ENCODE measurements at places on chromosomes 7 and 10. TPM values are rescaled to one million over a fixed set of nuclear protein-coding genes. Genes with fewer than 3 reads are reported as not detected.

- no peak for DNase-seq
These were observed 139.6 kb downstream of the CDH23 start for GRCh38 chr10:71536332-71536731.

The USP54 gene
- polyA plus RNA-seq = 8.6 TPM

The AGAP9 gene
- 3.6 TPM for polyA plus RNA-seq

GRCh38 chr7:20696002-20696605 lies 80.6 kb downstream of the ABCB5 start:
- DNase-seq = no peak

DNA sequence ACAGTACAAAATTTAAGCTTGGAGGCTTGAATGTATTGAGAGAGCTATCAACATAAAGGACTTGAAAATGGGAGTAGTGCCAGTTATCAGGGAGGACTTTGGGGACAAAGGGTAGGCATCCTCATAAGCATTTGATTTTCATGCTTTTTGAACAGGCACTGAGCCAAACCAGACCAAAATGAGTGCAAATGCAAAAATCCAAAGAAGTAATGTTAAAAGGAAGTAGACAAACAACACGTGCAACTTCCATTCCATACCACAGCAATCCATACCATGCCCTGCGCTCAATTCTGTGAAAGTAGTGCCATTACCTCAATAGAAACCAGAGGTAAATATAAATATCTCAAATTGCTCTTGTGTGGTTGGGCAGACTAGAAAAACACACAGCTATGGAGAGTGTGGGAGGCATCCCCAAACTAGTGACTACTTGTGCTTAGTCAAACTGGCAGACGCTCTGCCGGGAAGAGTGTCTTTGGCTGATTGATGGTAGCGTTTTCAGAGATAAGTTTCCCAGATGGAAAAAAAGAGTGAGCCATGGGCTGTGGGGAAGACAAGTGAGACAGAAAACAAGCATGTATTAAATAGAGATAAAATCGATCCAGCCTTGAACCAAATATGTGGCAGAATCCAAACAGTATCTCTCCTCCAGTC lies 161.5 kb downstream of the CREB5 start:
- no peak for DNase-seq

The HOXA9 gene
- polyA plus RNA-seq = 0.78 TPM

DNA sequence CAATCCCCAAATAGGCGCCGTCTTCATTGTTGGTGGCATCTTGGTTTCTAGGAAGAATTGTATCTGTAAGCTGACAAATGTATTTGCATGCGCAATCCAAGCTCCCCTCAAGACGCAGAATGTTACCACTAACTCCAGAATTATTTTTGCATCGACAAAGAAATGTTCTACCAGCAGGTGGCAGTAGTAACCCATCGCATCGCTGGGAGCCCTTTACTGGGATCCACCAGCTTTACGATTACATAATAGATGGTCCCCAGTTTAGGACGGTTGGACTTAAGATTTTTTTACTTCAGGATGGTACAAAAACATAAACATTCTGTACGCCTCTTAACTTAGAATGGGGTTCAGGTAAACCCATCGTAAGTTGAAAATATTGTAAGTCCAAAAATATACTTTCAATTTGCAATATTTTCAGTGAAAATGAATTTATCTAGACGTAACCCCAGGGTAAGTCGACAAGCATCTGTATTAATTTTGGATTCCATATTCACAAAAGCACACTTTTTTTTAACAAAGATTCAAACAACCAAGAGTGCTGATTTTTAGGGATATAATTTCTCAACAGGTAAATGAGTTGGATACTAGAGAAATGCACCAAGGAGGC lies 114.0 kb upstream of the COBL start:
- no peak for DNase-seq

The TMEM106B gene
- 58.0 TPM for polyA plus RNA-seq

- DNase-seq = no peak
These were observed 61.6 kb downstream of the CLEC2L start for GRCh38 chr7:139585042-139585441.

The CYP26C1 gene
- polyA plus RNA-seq = not detected

DNA sequence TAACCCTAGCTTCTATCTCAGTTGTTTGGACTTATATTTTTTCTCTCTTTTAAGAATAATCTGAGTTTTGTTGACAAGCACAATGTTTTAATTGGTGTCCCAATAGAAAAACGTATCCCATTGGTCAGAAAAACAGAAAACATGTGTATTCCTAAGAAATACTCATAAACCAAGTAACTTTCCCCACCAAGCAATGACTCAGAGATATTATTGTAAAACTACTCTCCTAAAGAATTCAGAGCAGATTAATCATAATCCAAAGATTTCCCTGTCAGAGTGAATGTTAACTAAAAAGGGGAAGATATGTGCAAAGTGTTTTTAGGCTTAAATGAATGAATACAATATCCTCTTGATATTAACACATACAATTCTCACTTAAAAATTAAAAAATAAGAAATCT lies 29.4 kb upstream of the MBL2 start:
- DNase-seq = no peak

The ITGB8 gene
- 12.3 TPM for polyA plus RNA-seq

DNA sequence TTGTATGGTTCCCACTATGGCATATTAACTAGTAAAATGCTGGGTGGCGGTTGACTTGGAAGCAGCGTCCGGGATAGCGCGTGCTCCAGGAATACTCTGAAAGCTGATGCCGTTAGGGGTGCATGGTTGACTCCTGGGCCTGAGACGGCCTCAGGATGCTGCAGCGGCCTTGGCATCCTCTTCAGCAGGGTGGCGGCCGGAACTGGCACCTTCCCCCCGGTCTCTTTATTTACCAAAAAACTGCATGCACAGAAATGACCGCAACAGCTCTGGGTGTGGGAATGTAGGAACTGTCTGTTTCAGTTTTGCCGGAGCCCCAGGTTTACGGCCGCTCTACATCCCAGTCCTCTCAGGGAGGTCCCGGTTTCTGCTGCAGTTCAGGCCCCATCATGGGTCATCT lies 28.8 kb downstream of the PFKP start:
- DNase-seq = no peak

GRCh38 chr10:4733150-4733842 lies 92.7 kb upstream of the AKR1E2 start:
- no peak for DNase-seq

The PILRB gene
- 6.6 TPM for polyA plus RNA-seq

The CPA5 gene
- polyA plus RNA-seq = 0.14 TPM

- DNase-seq = no peak
These were observed 8.8 kb upstream of the C10orf71 start for GRCh38 chr10:49290131-49290530.

The HACD1 gene
- polyA plus RNA-seq = 42.0 TPM
